CD14-positive monocyte (primary cell): ENCODE measurements at places on chromosomes 3 and 15.

- peak; percentile 29 for DNase-seq
Measured at GRCh38 chr3:14147066-14147435, 22.2 kb downstream of the TMEM43 start.

GRCh38 chr15:88627463-88627862, 6.3 kb downstream of the AEN start:
- DNase-seq: no peak

DNA sequence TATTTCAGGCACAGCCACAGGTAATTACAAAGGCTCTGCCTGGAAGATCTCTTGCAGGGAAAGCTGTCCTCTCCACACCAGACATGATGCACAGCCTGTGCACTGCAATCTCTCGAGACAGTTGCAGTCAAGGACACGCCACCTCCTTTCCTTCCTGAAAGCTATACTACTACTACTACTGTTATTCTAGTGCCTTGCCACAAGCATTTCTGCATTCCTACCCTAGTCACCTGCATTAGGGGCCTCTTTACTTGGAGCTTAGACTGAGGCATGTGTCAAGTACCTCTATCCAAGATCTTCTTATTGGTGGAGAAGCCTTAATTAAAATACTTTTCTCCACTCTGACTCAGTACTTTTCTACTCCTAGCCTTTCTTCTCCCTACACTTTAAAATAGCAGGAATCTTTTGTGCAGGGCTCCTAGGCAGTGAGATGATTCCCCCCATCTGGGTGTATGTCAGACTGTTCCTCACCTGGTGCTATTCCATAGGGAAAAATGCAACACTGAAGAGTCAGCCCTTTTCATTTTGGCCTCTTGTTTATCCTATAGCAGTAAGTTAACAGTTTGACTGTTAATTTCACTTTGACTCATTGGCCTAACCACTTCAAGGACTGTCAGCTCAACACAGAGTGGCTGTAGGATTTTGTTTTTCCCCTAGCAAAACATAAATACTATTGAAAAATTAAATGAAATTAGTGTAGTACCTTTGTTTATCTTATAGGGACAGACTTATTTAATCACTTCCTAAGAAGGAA, 78.9 kb downstream of the ESYT3 start:
- DNase-seq: no peak

DNA sequence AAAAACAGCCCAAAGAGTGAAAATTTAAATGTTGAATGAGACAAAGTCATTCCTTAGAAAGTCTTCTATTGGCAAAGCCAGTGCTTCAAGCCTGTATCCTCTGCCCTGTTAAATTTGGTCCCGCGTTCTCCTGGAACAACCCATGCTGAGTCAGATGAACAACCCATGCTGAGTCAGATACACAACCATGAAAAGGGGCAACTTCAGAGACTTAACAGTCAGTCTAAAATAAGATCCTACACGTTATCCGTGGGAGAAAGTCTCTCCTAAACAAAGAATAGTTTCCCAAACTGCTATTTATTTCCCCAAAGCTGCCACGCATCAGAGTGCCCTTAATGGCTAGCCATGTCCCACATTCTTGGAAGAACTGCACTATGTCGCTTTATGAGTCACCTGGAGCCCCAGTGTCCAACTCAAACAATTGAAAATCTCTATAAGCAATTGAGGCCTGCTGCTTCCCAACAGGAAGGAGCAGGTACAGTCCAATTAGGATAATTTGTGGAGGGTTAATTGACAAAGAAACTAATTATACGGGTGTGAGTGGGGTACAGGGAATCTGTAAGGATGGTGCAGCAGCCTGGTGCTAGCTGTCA, 66.1 kb downstream of the WHAMM start:
- no peak for DNase-seq

GRCh38 chr3:10918011-10918410, 74.5 kb upstream of the SLC6A1 start:
- no peak for DNase-seq

DNA sequence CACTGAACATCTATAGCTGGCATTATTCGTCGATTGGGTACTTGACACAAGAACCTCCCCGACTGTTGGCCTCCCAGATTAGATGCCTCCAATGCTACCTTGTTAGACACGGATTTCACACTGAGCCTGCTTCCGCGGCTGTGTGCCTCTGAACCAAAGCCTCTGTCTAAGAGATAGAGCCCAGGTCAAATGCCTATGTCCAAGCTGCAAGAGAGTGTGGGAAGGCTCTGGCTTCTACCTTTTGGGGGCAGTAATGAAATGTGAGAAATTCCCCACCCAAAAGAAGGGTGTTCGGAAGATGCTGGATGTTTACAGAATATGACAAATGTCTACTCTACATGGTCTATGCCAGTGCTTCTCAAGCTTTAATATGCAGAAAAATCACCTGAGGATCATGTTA, 2.0 kb upstream of the RPUSD2 start:
- DNase-seq: no peak

- DNase-seq: no peak
Measured at GRCh38 chr3:186511245-186511644, 32.9 kb downstream of the CRYGS start.

GRCh38 chr3:133468251-133468721, 68.4 kb downstream of the BFSP2 start:
- no peak for DNase-seq

DNA sequence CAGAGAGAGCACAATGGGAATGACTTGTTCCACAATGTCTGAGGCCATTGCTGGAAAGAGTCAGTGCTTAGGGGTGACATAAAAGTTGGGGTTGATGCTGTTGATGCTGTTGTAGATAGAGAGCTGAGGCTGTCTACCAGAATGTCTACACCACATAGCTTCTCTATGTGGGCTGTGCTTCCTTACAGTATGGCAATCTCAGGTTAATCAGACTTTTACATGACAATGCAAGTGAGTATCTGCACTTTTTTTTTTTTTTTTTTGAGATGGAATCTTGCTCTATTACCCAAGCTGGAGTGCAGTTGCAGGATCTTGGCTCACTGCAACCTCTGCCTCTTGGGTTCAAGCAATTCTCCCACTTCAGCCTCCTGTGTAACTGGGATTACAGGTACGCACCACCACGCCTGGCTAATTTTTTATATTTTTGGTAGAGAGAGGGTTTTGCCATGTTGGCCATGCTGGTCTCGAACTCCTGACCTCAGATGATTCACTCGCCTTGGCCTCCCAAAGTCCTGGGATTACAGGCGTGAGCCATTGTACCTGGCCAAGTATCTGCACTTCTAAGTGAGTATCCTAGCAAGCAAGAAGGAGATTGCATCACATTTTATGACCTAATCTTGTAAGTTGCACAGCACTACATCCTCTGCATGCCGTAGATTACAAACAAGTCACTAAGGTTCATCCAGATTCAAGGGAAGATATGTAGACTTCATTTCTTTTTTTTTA, 28.7 kb downstream of the DLEC1 start:
- DNase-seq: peak; percentile 16

DNA sequence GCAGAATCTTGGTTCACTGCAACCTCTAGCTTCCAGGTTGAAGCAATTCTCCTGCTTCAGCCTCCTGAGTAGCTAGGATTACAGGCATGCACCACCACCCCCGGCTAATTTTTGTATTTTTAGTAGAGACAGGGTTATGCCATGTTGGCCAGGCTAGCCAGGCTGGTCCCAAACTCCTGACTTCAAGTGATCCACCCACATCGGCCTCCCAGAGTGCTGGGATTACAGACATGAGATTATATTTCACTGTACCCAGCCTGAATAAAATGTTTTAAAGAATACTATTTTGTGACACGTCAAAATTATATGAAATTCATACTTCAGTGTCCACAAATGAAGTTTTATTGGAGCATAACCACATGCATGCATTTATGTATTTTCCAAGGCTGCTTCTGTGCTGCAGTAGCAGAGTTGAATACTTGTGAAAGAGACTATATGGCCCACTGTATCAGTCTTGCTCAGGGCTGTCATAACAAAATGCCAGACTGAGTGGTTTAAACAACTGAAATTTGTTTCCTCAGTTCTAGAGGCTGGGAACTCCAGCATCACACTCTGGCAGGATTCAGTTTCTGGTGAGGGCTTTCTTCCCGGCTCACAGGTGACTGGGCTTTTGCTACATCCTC, 77.2 kb downstream of the PRTG start:
- DNase-seq: no peak

DNA sequence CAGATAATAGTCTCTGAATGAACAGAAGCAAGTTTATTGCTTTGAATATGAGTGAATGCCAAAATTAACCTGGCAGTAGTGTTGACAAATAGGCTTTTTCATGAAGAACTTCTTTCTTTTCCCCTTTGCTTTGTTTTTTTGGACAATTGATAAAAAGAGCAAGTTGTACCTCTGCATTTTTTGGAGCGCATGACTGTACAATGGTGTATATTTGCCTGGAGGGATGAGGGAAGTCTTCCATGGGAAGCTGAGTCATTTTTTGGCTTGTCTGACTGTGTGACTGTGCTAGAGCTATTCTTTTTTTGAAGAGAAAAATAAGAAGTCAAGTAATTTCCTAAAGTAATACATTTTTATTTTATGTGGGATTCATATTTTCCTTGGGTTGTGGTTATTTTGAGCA, 186.9 kb downstream of the KLHL25 start:
- peak; percentile 47 for DNase-seq

GRCh38 chr3:151707216-151707615, 26.5 kb upstream of the AADACL2 start:
- DNase-seq: no peak

- no peak for DNase-seq
Measured at GRCh38 chr15:99105514-99106341, 848 bp downstream of the SYNM start.

DNA sequence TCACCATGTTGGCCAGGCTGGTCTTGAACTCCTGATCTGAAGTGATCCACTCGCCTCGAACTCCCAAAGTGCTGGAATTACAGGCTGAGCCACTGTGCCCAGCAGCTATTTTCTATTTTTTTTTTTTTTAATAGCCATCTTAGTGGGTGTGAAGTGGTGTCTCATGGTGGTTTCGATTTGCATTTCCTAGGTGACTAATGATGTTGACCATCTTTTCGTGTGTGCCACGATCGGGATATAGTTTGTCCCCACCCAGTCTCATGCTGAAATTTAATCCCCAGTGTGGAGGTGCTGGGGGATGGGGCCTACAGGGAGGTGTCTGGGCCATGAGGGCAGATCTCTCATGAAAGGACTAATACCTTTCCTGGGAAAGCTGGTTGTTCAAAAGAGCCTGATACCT, 41.8 kb upstream of the MUC13 start:
- no peak for DNase-seq

DNA sequence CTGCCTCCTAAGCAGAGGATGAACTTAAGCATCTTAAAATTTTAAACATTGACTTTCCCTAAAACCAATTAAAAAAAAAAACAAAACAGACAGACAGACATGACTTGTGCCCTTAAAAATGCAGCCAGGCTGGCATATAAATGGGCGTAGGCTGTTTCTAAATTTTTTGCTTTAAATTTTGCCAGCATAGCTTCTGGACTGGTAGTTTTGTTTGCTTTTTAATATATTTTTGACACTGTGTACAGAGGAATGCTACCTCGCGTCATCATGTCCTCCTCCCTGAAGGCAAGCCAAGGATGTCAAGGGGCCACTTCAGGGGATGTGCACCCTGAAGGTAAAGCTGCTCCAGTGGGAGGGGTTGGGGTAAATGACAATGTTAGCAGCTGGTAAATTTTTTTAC, 134.8 kb downstream of the PGPEP1L start:
- DNase-seq: no peak

DNA sequence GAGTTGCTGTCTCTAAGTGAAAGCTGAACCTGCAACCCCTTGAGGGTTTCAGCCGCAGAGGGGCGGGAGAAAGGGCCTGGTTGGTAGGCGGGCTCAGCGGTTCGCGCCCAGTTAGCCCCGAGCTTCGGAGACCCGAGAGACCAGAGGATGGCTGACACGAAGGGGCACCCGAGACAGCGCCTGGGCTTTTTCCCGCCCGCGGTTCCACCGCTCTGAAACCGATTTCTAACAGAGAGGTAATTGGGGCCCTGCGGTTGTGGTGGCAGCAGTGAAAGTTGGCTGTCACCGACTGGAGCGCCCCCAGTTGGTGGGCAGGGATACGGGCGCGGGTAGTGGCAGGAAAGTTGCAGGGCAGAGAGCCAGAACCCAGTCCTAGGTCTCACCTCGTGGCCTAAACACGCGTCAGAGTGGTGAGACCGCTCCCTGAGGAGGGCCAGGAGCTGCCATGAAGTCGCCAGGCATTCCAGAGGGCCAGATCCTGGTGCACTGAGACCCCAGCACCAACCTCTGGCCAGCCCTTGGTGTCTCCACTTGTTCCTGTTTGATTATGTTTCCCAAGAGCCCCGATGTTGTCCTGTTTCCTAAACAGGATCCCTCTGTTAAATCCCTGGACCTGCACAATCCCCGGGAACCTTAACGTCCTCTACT, 625 bp upstream of the ELL3 start:
- peak; percentile 73 for DNase-seq

GRCh38 chr3:157405457-157405856, 31.2 kb upstream of the PTX3 start:
- DNase-seq: no peak

DNA sequence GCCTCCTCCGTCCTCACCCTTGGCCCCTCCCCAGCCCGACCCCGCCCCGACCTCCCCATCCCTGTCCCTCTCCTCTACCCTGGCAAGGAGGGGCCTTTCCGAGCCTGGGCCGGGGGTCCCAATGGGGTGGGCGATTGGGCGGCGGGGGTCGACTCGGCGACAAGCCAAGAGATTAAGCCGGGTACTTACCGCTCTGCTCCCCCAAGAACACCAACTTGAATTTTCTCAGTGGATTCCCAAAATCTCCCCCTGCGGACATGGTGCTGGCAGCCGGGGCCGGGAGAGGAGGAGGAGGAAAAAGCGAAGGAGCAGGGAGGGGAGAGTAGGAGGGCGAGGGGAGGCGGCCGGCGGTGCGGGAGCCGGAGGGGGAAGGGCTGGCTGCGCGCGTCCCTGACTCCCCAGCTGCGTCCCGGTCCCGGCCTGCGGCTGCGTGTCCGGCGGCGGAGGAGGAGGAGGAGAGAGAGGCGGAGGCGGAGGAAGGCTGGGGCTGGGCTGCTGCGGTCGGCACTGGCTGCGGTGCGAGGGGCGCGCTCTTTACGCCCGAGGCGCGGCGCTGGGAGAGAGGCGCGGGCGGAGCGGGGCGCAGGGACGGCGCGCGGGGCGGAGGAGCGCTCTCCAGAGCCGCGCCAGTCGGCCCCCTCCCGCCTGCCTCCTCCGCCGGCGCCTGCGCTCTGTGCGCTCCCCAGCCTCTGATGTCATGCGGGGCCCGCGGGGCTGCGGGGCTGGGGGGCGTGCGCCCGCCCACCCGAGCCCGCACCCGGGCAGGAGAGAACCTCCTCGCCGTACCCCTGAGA, at the start of gene RAB6B:
TSS of gene RAB6B (minus strand) at position 675 of the 794 bp plus-strand sequence. CDS start at position 259, 416 bp downstream.
- DNase-seq: no peak

DNA sequence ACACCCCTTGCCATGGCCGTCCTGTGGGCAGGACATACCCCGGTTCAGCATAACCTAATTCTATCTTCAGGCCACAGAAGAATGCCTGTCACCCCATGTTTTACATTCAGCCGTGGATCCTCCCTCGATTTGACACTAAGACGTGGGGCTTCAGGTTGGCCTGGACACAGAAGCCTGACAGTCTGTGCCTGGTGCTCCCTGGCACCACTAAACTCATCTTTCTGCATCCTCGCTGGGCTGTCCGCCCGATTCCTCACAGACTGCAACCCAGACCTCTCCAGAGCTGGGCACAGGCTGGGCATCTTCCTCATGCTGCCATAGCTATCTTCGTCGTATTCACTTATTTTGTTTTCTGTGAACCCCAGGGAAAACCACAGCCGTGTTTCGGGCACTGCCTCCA, 117.8 kb upstream of the IQSEC1 start:
- no peak for DNase-seq

- DNase-seq: no peak
Measured at GRCh38 chr15:62391641-62392262, 226.7 kb upstream of the C2CD4B start.

GRCh38 chr15:60582370-60583036, 103.6 kb upstream of the ICE2 start:
- no peak for DNase-seq

- no peak for DNase-seq
Measured at GRCh38 chr3:83941990-83942745, 1016.6 kb upstream of the CADM2 start.
